NCI-H1694 treated with DMSO at 0.1 percent for 48 hours (cell line): ENCODE measurements at places on chromosomes 16 and 17.

- DNase-seq = no peak
Observed at GRCh38 chr17:63516910-63517824, 6.0 kb upstream of the KCNH6 start.

DNA sequence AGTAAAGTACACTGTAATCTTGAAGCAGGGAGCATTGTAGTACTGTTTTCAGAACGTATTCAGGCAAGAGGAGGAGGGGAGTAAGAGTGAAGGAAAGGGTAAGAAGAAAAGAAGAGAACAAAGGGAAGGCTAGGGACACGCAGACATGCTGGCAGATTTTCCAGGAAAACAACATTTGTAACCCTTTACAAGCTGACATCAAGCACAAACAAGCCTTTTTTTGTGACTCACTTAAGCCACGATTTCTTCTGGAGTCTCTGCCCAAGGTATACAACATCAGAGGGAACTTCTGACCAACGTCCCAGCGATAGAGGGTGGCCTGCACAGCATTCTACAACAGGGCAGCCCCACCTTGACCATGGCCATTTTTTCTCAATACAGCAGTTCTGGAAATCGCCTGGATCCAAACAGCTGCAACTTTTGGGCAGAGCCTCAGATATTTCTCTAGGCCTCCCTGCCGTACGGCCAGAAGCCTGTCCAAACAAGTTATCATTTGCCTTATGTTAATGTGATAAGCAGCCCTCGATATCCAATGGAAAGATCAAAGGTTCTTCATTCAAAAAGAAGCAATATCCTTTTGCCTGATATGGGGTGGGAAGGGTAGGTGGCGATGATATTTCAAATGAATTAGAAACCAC lies 247.3 kb downstream of the ZFHX3 start:
- no peak for DNase-seq

DNA sequence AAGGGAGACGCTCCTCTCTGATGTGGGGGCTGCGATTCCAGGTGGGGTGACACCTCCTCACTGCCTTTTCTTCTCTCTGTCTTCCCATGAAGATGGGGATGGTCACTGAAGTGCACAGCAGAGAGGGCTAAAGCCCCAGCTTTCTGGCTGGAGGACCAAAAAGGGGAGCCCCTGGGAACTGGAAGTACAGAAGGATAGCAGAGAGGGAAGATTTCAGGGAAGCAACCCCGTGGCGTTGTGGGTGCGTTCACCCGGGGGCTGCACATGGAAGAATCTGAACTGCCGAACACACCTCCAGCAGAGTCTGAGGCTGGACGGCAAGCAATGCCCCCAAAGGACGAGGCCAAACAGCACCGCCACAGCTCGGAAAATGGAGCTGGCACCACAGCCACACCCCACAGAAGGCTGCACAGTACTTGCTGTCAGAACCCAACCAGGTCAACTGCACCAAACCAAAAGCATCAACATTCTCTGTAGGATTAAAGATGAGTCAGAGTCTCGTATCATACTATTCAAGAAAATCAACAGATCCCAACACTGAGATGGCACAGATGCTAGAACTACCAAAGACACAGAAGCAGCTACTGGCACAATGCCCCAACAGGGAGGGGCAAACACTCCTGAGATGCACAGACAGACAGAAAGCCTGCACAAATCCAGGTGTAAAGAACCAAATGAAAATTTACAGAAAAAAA lies 49.9 kb downstream of the MAP1LC3B start:
- no peak for DNase-seq

GRCh38 chr16:88784856-88785105 lies 239 bp downstream of the PIEZO1 start:
- DNase-seq = no peak

GRCh38 chr16:89105599-89106151 lies 12.0 kb downstream of the ACSF3 start:
- no peak for DNase-seq

DNA sequence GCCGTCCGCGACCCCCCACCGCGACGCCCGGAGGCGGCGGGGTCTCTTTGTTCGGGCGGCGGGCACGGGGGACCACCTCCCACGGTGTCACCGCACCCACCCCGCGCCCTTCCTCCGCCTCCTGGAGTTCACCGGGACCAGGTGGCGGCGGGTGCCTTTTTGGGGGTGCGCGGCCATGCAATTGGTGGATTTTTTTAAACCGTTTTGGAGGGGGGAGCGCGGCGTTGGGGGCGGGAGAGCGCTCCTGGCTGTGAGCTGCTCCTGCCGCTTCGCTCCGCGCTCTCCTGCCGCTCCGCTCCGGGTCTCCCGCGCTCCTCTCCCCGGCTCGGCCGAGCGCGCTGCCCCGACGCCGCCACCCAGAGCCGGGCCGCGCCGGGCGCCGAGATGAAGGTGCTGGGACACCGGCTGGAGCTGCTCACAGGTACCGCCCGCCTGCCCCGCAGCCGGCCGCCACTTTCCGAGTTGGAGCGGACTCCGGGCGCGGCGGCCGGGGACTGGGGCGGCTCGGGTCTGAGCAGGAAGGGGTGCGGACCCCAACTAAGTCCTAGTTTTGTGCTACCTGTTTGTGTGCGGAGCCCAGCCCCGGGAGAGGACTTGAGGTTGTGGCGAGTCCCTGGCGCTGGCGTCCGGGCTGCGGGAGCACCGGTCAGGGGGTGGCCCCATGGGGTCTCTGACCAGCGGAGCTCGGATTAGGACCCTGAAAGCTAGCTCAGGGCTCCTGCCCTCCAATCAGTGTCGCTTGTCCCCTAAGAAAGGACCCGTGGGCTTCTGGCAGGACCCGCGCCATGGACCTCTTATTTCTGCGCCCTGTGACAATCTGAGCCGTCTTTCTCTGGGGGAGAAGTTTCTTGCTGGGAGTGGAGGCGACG lies 35.7 kb upstream of the NDRG4 start:
- no peak for DNase-seq

DNA sequence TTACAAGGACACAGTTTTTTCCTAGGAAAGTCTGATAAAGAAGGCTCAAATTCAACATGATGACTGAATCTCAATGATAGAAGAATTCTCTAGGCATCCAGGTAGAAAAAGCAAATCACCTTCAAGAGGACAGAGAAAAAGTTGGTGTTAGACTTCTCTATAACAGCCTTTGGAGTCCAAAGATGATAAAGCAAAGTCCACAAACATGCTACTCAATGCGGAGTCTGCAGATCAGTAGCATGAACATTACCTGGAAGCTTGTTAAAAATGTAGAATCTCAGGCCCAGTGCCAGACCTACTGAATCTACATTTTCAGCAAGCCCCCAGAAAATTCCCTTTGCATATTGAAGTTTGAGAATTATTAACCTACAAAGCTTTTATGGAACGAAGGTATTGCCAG lies 41.4 kb upstream of the MAP2K6 start:
- DNase-seq = no peak
